ENCODE measurements at places on chromosomes 1 and 21. TPM values are rescaled to one million over a fixed set of nuclear protein-coding genes. Genes with fewer than 3 reads are reported as not detected.
A peak's percentile ranks its signal among the peaks of the same experiment; 100 is the strongest.

DNA sequence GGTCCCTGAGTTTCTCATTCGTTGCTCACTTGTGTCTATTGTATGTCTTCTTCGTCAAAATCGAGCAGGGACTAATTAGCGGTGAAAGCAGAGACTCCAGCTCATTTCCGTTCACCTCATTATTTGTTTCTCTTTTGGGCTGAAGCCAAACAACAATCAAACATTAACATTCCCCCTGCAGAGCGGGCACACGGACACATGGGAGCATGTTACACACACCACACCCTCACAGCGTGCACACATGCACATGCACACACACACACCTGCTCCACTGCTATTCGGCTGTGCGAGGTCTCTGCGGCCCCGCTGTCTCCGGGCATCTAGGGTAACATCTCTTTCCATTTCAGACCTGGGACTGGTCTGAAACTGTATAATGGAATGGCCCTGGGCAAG lies 58.5 kb upstream of the LRRC8D start:
- no peak for DNase-seq

- DNase-seq = peak; percentile 39
Observed at GRCh38 chr21:26967062-26967913, at the start of gene ADAMTS5. ADAMTS5 (minus strand) TSS chr21:26967088; CDS start chr21:26966391, 697 bp downstream.

- DNase-seq = no peak
Observed at GRCh38 chr1:7280347-7280960, 490.6 kb upstream of the VAMP3 start.

DNA sequence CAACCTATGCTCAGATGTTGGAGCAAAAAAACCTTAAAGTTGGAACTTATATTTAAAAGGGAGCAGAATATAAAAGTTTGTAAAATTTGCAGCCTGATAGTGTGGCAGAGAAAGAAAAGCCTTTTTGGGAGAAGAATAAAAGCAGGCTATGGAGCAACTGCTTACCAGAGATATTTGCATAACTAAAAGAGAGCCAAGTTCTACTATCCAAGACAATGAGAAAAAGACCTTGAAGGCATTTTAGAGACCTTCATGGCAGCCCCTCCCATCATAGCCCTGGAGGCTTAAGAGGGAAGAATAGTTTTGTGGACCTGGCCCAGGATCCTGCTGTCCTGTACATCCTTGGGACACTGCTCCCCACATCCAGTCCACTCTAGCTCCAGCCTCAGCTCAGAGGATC lies 312.5 kb upstream of the ZRANB2 start:
- no peak for DNase-seq

- no peak for DNase-seq
Observed at GRCh38 chr1:188237573-188238348, 1409.0 kb downstream of the PLA2G4A start.

DNA sequence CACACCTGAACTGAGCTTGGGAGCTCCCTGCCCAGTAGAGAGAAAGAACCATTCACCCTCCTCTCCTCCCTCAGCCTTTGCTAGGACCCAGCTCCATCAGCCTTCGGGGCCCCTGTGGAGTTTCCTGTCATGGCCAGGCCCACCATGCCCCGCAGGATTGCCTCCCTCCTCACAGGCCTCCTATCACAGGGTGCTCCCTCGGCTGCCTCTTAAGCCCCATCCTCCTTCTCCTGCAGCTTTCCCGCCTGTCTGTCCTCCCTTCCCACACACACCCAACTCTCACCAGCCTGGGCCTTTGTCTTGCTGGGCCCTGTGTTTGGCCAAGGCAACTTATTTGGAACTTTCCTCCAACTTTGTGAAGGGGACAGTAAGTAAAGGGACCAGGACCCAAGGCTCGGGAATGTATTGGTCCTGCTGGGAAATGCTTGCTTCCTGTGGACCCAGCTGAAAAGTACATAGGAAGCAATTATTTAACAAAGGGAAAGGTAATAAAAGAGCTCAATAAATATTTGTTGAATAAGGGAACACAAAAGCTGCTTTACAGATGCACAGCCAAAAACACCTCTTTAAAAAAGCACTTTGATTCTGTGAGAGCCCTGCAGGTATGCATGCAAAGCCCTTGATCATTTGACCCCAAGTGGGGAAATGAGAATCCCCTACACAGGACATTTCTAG lies 31.6 kb upstream of the TENT5C start:
- DNase-seq = no peak

GRCh38 chr1:47536646-47537118 lies 98.8 kb downstream of the FOXD2 start:
- no peak for DNase-seq

Gene KCNA2
- total RNA-seq = 7.0 TPM

Gene RAB29
- total RNA-seq = 11.7 TPM

Gene GPR52
- total RNA-seq = 12.9 TPM

GRCh38 chr1:240998024-240998423 lies 359.0 kb downstream of the RGS7 start:
- DNase-seq = no peak

DNA sequence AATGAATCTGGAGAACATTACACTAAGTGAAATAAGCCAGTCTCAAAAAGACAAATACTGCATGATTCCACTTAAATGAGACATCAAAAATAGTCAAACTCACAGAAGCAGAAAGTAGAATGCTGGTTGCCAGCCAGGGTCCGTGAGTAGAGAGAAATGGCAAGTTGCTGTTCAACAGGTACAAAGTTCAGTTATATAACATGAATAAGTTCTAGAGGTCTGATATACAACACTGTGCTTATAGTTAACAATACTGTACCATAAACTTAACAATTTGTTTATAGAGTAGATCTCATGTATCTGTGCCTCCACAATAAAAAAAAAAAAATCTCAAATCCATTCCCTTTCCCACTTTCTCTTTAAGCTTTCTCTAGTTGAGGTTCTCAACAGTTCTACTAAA lies 83.5 kb downstream of the DENND1B start:
- DNase-seq = no peak

Gene PCAT6
- not detected for total RNA-seq

Gene RAB3GAP2
- 38.7 TPM for total RNA-seq
